ENCODE measurements at places on chromosomes 3 and 15.

DNA sequence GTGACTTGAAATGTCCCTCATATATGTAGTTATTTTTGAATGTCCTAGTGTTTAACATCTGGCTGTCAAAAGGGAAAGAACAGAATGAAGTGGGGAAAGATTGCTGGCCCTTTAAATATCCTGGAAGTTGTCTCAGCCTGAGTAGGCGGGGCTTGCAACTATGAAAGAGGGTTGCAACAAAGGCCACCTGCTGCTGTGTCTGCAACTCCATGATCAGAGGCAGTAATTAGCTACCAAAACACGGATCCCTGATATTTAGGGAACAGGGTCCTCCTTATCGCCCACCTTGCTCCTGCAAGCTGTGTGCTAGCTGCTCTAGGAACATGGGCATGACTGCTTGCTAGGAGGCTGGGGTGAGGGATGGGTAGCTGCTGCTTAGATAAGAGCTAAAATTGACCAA is 100.2 kb upstream of the CFAP20DC start:
- DNase-seq, result no peak

- DNase-seq, result no peak
These were observed 231.6 kb downstream of the TJP1 start for GRCh38 chr15:29590701-29591100.

GRCh38 chr3:102400766-102401165 is 34.0 kb upstream of the ZPLD1 start:
- no peak for DNase-seq

DNA sequence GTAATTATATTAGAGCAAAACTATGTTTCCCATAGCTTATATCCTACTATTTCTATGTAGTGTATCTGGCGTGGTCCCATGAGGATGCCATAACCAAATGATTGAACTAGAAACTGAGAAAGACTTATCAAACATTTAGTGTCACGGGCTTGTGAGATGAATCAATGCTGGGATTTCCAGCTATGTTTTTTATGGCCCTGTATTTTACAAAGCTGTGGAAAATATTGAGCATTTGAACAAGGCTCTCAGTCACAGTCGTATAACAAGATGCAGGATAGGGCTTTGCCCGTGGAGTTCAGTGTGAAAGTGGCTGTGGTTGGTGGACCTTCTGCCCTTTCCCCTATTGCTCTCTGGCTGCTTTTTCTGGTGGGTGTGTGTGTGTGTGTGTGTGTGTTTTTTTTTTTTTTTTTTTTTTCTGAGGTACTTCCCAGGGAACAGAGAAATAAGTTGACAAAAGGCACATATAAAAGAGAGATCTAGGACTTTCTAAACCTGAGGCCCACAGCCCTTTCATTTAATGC is 60.7 kb downstream of the CACNA1D start:
- no peak for DNase-seq

- no peak for DNase-seq
These were observed 8.7 kb upstream of the PLA2G4F start for GRCh38 chr15:42165106-42165505.

- DNase-seq, result no peak
These were observed 381.2 kb upstream of the TBL1XR1 start for GRCh38 chr3:177578488-177578887.

- no peak for DNase-seq
These were observed 21.6 kb downstream of the ESYT3 start for GRCh38 chr3:138455801-138456716.

- DNase-seq, result no peak
These were observed 436.5 kb downstream of the CNTN4 start for GRCh38 chr3:2535206-2535605.

- DNase-seq, result no peak
These were observed 130.5 kb upstream of the EIF1B start for GRCh38 chr3:40179016-40179415.

DNA sequence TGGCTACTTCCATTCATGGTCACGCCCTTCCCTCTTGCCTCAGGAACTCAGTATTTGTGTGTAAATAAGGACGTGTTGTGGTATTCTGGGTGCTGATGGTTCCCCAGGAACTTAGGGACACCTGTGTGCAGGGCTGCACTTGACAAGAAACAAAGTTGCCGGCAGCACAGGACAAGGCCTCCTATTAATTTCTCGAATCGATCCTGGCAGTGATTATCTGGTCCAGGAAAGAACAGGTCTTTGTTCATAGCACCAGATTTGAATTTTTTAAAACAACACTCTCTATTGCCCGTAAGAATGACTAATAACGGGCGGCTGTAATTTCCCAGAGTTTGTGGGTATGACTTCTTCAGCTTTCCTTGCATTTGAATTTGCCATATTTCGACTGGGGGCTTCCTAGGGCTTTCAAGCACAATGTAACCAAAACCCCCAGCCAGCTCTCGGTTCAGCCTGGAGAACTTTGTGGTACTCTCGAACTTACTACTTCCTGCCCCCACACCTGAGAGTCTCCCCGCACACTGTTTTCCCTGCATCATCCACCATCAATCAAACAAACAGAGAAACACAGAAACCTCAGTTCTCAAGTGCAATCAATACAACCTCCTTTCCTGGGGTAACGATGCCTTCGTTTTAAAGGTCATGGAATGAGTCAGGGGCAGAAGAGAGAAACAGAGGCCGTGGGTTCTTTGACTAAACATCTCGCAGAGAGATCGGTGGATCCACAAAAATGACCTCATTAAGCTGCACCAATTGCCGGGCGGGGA is 241.7 kb upstream of the ICE2 start:
- no peak for DNase-seq

DNA sequence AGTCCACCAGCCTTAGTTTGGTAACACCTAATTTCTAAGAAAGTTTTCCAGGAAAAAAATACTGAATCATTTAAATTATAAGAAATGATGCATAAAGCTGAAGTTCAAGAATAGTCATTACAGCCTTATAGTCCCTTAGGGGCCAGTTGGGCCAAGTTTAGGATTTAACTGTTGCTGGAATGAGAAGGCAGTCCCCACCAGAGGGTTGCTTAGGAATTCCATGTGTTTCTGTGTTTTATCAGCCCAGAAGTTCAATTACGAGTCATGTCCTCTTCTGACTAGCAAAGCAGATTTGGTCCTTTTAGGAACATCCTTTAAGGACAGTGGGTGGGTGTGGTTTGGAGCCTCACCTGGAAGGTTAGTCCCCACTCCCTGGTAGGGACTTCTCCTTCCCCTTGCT is 57.0 kb upstream of the NR2E3 start:
- no peak for DNase-seq

DNA sequence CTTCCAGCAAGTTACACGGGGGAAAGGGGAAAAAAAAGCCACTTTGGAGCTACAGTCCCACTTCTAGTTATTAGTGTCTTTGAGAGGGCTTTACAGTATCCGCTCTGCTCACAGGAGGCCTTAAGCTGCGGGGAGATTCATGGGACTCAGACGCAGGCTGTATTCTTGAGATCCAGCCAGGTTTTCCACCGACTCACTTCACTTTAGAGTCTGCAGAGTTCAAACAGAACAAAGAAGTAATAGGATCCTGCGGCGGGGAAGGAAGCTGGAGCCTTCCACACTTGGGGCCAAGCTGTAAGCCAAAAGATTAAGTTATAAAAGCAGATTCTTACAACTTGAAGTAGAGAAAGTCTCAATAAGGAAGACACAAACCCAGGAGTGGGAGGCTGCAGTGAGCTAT is 60.2 kb upstream of the FAM174B start:
- DNase-seq, result no peak

- DNase-seq, result no peak
These were observed 39.1 kb downstream of the MYO9A start for GRCh38 chr15:72078887-72079286.

DNA sequence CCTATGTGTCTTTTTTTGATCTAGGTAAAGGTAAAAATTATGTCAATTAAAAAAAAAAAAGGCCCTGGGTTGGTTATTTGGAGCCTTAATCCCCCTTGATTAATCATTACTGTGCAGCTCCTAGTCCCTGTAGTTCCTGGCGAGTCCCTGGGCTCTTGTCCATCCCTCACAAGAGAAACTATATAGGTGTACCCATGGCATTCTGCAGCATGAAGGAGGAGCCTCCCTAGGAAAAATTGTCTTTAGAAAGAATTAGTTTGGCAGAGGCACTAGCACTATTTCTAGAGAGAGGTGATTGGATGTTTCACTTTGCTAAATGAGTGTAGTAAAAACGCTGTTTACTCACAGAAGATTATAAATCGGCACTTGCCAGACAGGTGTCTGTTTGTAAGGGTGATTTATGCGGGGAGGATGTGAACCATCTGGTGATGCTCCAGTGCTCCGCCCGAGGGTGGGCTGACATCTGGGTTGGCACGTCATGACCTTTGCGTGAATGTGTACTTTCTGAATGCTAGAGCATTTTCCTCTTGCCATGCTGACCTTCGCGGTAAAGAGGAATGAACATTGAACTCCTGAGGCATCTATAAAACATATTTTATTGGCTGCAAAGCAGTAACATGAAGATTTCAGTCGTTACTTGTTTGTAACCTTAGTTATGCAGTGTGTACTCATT is 12.6 kb downstream of the PLCL2 start:
- DNase-seq, result peak; percentile 24

- DNase-seq, result no peak
These were observed 108.5 kb downstream of the RSL24D1 start for GRCh38 chr15:55088207-55088606.

DNA sequence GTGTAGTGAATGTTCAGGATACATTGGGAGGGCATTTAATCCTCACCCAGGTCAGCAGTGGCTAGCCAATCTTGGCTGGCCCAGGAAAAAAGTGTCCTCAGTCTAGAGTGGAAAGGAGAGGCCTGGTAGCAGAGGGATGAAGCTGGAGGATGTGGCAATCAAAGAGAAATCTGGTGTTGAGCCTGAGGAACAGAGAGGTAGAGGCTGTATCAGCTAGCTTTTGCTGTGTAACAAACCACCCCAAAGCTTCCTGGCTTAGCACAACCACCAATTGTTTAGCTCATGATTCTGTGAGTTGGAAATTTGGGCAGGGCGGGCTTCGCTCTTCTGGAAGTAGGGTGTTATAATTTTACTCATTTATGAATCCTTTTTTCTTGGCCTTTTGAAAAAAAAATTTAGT is 49.8 kb upstream of the PRR23E start:
- no peak for DNase-seq

DNA sequence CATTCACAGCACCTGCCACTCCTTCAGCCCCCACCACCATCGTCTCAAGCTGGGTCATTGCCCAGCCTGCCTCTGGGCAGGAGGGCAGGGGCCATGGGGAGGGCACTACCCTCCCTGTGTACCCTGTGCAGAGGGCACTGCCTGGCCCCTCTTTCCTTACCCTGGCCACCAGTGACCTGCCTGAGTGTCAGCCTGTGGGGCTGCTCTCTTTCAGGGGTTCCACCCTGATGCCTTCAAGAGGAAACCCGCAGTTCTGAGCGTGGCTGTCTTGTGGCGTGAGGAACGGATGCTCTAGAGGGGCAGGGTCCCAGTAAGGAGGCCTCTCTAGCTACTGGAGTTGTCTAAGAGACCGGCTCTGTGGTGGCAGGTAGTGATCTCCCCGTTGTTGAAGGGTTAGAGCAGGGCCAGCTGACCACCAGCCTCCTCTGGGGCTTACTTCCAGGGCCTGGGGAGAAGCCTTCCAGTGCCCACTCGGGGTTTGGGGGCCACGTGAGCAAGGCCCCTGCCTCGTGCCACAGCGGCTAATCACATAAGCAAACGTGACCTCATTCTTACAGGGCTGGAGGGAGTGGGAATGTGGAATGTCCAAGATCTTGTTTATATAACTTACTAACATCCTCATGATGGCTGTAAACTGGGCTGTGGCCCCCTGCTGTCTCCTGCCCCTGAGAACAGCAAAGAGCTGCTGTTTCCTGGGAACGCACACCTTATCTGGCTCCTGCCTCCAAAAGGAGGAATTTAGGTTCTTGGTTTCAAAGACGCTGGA is 31.4 kb upstream of the SEC13 start:
- no peak for DNase-seq

DNA sequence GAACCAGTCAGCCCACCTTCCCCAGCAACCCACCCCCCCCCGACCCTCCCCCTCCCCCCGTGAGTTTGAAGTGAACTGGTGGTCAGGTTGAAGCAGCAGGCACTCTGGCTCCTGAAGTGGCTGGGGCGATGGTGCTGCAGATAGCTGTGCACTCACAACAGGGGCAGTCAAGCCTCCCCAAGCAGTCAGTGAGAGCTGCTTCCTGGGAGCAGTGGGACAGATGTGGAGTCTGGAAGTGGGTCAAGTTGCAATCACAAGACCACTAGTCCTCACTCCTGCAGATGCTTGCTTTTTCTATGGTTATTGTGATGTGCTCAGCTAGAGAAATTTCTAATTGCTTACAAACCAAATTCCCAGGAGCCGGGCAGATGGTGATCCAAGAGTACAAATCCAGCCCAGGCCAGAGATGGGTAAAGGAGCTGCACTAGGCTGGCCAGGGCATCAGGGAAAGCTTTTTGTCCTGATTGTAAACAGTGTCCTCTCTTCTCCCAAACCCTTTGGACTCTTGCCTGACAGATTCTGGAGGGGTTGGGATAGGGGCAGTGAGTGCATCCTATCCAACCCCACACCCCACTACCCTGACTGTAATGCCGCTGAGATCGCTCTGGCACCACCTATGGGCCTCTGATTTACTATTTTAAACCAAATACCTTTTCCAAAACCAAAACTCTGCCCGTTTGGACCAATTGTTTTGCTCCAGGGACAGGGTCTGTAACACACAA is 9.8 kb upstream of the CLPX start:
- no peak for DNase-seq

- DNase-seq, result no peak
These were observed 120.0 kb upstream of the ST8SIA2 start for GRCh38 chr15:92273723-92274122.

DNA sequence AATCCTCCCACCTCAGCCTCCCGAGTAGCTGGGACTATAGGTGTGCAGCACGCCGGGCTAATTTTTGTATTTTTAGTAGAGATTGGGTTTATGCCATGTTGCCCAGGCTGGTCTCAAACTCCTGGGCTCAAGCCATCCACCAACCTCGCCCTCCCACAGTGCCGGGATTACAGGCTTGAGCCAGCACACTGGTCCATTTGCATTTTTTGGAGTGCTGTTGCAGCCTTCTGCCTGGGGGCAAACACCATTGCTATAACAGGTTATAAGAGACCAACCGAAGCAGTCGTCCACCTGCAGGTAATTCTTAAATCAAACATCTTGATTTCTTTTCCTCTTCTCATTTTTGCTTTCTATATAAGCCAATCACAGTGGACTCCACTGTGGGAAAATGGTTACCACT is 27.7 kb downstream of the ACKR4 start:
- DNase-seq, result no peak
